ENCODE measurements at places on chromosomes 11 and 22.
A peak's percentile ranks its signal among the peaks of the same experiment; 100 is the strongest.

DNA sequence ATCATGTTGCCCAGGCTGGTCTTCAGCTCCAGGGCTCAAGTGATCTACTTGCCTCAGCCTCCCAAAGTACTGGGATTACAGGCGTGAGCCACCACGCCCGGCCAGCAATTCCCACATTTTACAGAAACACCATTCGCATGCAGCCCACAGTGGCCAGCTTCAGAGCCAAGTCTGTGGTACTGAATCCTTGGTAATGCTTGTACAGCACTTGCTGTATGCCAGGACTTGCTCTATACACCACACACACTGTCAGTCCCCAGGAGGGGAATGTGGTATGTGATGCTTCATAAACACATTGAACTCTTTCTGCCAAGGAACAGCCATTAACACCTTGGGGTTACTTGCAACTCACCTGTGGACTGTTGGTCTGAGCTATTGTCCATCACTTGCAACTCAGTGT, 119.4 kb downstream of the MED15 start:
- DNase-seq, result no peak

GRCh38 chr11:73140213-73141030, 1.7 kb downstream of the FCHSD2 start:
- peak; percentile 14 for DNase-seq

- DNase-seq, result no peak
Measured at GRCh38 chr22:39942439-39943230, 17.6 kb upstream of the TMA7B start.

DNA sequence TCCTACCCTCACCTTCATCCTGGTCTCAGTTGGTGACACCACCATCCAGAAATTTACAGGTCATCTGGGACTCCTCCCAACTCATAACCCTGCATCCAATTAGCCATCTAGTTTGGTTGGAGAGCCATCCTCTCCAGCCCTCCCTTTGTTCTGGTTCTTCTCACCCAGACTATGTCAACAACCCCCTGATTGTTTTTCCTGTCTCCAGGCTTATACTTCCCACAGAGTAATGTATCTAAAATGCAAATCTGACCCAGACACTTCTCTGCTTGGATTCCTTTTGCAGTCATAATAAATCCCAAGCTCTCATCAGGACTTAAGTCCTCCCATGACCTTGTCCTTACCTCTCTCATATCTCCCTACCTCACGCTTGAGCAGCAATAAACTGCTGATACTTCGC, 3.0 kb downstream of the TTC12 start:
- no peak for DNase-seq

- DNase-seq, result peak; percentile 73
Measured at GRCh38 chr11:116931206-116931953, 94.0 kb upstream of the APOA1 start.

DNA sequence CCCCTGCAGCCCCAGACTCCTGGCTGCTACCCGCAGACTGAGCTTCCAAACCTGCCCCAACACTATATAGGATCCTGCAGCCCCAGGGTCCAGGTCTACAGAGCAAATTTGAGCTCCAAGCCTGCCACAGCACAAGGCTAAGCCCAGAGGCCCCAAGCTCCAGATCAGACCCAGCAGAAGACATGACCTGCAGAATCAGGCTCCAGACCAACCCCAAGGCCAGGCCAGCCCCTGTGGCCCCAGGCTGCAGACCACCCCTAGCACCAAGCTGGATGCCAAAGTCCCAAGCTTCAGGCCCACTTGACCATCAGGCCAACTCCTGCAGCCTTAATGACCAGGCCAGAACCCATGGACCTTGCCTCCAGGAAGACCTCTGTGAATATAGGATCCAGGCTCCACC, 145.3 kb downstream of the DLG2 start:
- no peak for DNase-seq

DNA sequence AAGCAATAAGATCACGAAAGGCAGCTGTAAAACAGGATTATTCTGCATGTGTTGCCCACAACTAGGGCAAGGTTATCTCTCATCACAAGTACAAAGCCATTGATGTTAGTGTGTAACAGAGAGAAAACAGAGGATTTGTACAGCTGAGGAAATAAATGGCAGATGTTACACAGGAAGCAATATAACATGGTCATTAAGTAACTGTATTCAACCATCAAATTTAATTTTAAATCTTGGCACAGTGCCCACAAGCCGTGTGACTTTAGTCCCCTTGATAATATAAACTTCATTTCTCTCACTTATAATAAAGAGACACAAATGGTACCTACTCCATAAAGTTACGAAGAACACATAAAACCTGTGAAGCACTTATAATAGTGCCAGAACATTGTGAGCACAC, 17.3 kb downstream of the OR51E2 start:
- no peak for DNase-seq

DNA sequence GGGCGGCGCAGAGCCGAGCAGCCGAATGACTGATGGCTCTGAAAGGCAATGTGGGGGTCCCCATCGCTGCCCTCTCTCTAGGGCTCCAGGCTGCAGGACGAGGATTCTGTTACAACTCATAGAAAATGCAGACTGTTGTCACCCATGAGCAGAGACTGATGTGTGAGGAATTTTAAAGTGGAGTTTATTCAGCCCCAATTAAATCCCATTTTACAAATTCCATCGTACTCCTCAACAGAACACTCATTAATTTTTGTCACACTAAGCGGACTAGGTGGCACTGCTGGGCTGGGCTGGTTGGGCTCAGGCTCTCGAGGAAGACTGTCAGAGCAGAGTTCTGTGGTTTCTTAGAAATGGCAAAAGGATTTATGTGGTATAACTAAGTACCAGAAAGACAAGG, 102.6 kb upstream of the SPON1 start:
- peak; percentile 36 for DNase-seq

- DNase-seq, result peak; percentile 86
Measured at GRCh38 chr22:44697423-44698141, 4.4 kb upstream of the PRR5 start.

- no peak for DNase-seq
Measured at GRCh38 chr22:29214232-29214631, 8.5 kb downstream of the EMID1 start.

GRCh38 chr11:11095831-11096723, 238.2 kb upstream of the ZBED5 start:
- DNase-seq, result no peak

- DNase-seq, result no peak
Measured at GRCh38 chr11:120173807-120174206, 35.9 kb upstream of the TRIM29 start.

DNA sequence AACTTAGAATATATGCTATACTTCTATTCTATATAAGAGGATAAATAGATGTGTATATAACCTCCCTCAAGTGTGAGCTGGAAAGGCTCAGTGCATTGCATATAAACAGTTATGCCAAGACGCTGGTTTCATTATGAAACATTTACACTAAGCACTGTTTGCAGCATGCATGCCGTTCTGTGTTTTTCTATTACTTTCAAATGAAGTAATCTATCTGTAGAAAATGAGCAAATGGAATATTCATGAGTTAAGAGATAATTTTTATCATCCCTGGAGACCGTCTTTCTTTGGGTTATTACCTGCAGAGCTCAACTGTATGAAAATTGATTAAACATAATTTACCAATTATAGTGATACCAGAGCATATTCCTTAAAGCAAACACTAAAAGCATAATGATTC, 925.7 kb upstream of the CCDC90B start:
- DNase-seq, result no peak

GRCh38 chr11:72642043-72642883, 32.0 kb downstream of the PDE2A start:
- no peak for DNase-seq

GRCh38 chr22:46596032-46596441, 24.1 kb upstream of the GRAMD4 start:
- no peak for DNase-seq

GRCh38 chr22:44581096-44581435, 83.0 kb upstream of the RTL6 start:
- DNase-seq, result no peak

DNA sequence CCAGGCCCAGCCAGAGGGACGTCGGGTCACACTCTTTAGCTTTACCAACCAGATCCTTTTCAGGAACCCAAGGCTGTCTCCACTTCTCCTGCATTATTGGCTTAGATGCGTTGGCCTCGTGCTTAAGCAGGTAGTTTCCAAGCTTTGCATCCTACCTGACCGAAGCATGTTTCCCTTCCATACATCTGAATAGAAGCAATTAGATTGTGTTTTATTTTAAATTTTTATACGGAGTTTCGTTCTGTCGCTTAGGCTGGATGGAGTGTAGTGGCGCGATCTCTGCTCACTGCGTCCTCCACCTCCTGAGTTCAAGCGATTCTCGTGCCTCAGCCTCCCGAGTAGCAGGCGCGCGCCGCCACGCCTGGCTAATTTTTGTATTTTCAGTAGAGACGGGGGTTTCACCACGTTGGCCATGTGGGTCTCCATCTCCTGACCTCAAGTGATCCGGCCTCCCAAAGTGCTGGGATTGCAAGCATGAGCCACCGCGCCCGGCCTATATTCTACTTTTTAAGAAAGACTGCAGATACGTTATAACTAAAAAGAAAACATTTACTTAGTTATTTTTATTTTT, 677 bp downstream of the DYNC2H1 start:
- DNase-seq, result no peak

DNA sequence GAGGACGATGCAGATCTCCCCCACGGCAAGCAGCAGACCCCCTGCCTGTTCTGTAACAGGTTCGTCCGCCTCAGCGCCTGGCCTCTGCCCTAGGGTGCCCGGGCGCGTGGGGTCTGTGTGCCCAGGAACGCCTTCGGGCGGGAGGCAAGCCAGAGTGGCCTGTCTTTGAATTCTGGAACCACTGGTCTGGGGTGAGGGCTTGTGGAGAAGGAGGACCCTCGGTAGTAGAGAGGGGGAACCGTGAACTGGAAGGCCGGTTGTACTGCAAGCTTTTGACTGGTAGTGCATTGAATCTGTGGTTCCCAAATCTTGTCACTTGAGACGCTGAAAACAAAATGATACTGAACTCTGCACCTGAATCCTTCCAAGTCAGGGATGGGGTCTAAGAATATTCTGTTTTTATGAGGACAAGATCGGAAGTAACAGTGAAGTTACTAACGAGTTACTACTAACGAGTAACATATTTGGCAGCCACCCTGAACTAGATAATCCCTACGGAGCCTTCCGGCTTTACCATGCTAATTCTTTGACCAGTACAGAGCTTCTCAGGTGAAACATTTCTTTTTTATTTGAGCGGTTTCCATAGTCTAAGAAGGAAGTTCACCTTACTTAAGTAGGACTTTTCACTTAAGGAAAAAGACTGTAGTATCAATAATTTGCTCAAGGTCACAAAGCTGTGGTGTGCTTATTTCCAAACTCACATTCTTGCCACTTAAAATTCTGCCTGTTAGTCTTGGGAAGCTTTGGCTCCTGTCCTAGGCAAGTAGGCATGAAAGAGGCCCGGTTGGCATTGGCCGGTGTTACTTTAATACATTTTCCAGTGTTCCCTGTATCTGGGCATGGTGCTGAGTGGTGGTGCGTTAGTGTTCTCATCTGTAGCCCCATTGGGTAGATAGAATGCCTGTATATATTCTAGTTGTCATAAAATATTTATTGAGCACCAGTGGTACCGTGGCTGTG, 860 bp downstream of the PRMT3 start:
- DNase-seq, result no peak

DNA sequence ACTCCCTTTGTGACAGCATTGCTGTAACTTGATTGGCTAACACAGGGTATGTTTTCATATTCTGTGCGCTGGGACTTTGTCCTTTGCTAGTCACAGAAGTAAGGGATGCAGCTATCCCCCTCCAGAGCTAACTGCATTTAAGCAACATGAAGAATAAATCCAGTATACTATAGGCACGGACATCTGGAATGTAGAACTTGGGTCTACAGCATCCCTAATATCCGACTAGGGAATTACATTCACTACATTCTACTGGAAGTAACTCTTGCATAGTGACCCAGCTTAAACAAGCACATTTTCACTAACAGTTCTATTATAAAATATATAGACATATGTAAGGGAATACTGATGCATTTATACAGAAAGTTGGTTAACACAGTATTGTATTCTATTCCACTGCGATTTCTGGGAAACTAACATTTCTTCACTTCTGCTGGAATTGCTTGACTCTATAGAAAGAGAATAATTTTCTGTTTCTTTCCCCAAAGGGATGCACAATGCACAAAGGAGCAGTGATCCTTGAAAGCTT, 13.1 kb downstream of the VSIG10L2 start:
- DNase-seq, result no peak

GRCh38 chr11:28715726-28716125, 607.5 kb downstream of the METTL15 start:
- no peak for DNase-seq

GRCh38 chr11:120318906-120319305, 6.2 kb upstream of the TLCD5 start:
- DNase-seq, result no peak

DNA sequence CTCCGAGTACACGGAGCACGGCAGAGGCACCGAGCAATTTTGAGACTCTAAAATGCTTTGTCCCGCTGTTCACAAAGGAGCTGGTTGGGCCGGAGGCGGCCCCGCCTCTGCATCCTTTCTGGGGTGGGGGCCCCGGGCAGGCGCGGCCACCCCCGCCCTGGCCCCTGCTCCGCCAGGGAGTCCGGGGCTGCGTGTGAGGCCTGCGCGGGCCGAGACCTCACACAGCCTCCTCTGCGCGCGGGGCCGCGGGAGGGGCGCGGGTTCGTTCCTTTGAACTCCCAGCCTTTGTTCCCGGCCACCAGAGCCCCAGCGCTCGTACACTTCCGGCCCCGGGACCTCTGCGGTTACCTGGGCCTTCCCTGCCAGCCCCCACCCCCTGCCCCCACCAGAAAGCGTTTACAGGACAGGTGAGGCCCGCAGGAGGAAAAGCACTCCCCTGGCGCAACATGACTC, 1.6 kb downstream of the FGF19 start:
- DNase-seq, result no peak

DNA sequence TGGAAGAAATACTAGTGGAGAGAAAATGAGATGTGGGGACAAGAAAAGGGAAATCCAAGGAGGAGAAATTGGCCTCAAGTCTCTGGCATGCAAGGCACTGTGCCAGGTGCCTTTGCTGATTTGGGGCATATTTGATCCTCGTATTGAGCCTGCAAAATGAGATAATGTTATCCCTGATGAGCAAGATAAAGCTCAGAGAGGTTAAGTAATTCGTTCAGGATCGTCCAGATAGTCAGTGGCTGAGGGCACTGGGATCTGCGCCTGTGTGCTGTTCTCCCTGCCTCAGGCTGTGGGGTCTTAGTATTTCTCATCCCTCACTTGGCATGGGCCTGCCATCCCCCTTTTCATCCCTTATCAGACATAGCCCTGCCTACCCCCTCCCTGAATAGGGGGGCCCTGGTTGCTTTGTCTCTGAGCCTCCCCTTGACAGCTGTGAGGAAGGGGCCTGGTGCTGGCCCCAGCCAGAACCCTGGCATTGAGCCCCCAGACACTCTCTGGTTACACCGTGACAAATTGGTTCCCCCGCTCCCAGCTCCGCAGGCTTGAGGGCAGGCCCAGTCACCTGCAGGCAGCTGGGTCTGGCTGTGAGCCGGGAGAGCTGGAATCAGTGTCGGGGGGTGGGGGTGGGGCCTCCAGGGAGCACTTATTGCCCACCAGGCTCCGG, 85.7 kb downstream of the NECTIN1 start:
- DNase-seq, result no peak

DNA sequence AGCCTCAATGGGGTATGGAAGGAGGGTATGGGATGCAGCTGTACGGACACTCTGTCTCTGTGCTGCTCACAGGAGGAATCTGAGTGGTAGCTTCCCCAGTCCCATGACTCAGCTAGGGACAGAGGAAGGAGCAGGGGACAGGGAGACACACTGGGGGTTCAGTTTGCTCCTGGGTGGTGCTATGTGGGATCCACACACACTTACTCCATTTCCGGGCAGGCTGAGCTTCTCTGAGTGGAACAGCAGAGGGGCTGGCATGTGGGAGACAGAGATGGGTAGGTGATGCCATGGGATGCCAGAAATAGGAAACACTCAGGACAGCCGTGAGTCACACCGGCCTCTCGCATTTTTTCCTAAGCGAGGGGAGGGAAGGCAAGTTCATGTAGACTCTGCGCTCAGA, 59.2 kb upstream of the KIRREL3 start:
- DNase-seq, result no peak

Measured in CD4-positive, alpha-beta T cell treated with Interleukin-1 beta for 1 hour (primary cell).